ENCODE measurements at places on chromosomes 7 and 10.

DNA sequence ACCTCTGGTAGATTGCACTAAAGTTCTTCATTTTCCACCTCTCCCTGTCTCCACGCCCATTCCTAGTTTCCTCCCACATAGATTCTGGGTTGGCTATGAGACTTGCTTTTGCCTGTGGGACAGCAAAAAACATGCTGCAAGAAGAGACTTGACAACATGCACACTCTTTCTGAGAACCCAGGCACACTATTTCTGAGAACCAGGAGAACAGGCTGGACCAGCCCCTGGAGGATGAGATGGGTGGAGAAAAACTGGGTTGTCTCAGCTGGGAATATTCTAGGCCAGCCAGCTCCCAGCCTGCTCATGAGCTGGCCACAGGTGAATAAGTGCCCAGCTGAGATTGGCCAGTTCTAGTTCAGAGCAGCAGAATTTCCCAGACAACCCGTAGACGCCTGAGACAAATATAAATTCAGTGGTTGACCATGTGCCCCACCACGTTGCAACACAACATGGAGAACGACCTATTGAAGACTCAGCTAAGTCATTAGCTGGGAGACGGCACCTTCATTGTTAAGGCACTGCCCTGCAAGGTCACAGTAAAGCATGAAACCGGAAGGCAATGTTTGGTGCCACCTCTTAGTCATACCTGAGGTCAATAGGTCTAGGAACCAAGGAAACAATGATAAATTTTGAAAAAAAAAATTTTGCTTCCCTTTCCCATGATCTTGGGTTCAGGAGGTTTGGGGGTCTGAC, 92.7 kb upstream of the AKR1E2 start:
- DNase-seq, result no peak

GRCh38 chr10:124700293-124701037, 43.7 kb downstream of the FAM53B start:
- no peak for DNase-seq

DNA sequence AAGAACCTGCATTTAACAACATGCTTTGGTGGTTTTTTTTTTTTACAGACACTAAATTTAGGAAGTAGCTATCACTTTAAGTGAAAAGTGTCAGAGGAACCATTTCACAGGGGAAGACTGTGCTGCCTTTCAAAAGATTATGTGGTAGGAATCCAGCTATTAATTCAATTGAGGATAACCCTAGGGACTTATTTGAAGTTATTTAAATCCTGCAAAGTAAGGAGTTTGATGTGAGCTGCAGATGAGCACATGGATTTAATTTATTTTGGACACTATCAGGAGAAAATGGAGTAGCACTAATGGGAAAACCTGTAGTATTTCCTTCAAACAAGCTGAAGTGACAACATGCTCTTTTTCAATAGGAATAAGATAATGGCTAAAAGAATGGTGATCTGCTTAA, 419.8 kb downstream of the ANKRD7 start:
- DNase-seq, result no peak

- no peak for DNase-seq
Observed at GRCh38 chr10:132354356-132355094, 22.5 kb downstream of the LRRC27 start.

DNA sequence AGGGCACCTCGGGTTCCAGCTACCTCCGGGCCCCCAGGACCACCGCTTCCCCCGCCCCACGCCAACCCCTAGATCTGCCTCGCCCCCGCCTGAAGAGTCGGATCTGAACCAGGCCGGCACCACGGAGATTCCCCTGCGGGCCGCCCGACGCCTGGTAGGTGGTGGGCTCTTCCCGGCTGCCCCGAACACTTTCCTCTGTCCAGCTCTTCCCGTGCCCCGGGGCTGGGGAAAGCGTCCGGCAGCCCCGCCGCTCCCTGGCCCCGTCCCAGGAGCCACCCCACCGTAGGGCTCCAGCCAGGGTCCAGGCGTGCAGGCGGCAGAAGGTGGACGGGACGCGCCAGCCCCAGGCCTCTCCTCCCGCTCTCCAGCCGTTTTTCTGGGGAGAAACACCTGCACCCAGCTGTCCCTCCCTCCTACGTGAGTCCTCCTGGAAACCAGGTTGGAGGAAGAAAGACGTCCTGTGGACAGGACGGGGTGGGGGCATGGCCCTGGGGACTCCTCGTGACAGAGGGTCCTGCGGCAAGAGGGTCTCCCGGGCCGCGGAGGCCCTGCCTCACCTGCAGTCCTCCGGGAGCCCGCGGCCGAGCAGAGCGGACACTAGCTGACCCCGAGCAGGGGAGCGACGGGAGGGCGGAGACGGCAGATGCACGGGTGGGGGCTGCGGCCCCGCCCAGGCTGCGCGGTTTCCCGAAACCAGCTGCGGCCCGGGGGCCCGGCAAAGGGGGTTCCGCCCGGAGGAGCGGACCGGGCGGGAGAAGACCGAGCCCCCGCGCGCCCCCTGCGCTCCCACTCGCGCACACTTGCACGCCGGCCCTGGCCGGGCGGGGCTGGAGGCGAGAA, at the start of gene TMEM176B:
Gene TMEM176B, minus strand, starts transcription at position 624 of the 840 bp plus-strand sequence. CDS start 3,795 bp downstream, outside the sequence.
- no peak for DNase-seq

DNA sequence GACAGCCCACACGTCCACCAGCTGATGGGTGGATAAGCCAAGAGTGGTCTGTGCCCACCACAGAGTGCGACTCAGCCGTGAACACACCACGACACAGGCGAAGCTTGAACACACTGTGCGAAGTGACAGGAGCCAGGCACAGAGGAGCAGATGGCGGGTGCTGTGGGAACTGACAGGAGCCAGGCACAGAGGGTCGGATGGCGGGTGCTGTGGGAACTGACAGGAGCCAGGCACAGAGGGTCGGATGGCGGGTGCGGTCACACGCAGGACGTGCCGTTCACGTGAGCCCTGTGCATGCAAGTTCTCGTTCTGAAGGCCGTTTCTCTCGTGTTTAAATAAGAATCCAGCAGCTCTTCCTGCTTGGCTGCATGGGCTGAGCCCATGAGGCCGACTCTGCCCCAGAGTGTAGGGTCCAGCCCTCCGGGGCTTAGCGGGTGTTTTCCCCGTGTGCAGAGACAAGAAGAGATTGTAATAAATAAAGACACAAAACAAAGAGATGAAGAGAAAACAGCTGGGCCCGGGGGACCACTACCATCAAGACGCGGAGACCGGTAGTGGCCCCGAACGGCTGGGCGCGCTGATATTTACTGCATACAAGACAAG, 5.9 kb upstream of the ADAP1 start:
- DNase-seq, result no peak

GRCh38 chr10:14580671-14581332, 193.9 kb downstream of the FAM107B start:
- no peak for DNase-seq

DNA sequence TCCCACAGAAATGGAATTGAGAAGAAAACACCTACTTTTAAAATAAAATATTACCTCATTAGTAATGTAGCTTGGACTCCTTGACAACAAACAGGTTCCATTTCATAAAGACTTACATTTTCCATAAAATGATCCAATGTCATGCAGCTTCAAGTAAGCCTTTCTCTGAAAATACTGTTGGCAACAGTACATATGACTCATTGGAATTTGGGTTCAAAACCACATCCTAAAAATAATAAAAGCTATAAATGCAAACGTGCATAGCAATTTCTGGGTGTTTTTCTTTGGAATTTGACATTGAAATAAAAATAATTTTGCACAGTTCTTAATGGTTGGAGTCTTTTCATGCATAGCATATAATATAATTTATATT, 47.9 kb downstream of the FHIP2A start:
- no peak for DNase-seq
